ENCODE measurements at places on chromosomes 2 and 18. TPM values are rescaled to one million over a fixed set of nuclear protein-coding genes. Genes with fewer than 3 reads are reported as not detected.

- no peak for DNase-seq
- no peaks in the 10 kb centered on the region for H3K36me3 ChIP-seq
- no peak overlapping the region for H3K4me3 ChIP-seq
- no peaks in the 10 kb centered on the region for H3K4me1 ChIP-seq
These were observed 436.4 kb downstream of the DCDC2C start for GRCh38 chr2:4139731-4140130.

DNA sequence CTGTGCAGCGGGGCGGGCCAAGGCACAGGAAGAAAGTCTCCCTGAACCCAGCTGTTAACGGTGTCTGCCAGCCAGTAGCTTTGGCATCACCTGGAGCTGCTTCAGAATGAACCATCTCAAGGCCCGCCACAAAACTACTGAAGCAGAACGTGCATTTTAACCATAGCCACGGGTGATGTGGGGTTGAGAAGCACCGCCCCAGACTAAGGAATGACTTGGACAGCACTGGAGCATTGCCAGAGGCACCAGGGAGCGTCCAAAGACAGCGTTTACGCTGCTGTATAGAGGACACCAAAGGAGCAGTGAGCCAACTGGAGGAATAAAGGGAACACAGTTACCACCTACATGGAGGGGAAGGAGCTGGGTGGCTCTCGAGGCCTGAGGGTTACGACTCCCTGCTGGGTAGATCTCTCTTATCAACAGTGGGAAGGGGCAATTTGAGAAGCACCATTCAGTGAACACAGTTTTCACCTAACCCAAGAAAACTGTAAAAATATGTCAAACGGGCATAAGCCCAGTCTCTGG, 28.4 kb upstream of the LONRF2 start:
- H3K4me1 ChIP-seq: no peaks in the 10 kb centered on the region
- no peak overlapping the region for H3K27ac ChIP-seq
- H3K4me3 ChIP-seq: no peak overlapping the region
- H3K27me3 ChIP-seq: no peaks in the 10 kb centered on the region
- no peaks in the 10 kb centered on the region for H3K36me3 ChIP-seq

GRCh38 chr2:197179744-197180498, 130.7 kb downstream of the ANKRD44 start:
- DNase-seq: no peak
- H3K4me1 ChIP-seq: no peaks in the 10 kb centered on the region
- no peak overlapping the region for H3K4me3 ChIP-seq

DNA sequence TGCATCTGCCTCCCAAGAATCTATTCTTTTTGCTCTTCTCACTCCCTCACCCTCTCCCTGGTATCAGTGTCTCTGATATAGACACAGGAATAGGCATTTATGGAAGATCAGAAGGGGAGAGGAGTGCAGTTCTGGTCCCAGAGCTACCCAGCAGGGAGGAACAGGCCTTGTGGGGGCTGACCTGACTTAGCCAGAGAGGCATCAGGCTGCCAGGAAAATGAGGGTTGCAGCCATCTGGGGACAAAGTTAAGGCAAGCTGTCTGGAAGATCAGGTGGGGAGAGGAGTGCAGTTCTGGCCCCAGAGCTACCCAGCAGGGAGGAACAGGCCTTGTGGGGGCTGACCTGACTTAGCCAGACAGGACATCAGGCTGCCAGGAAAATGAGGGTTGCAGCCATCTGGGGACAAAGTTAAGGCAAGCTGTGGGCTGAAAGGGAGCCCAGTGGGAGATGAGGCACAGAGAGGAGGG, 69.9 kb upstream of the HK2 start:
- DNase-seq: no peak
- no peaks in the 10 kb centered on the region for H3K36me3 ChIP-seq
- H3K27ac ChIP-seq: no peak overlapping the region
- H3K4me1 ChIP-seq: no peaks in the 10 kb centered on the region
- H3K27me3 ChIP-seq: no peaks in the 10 kb centered on the region

DNA sequence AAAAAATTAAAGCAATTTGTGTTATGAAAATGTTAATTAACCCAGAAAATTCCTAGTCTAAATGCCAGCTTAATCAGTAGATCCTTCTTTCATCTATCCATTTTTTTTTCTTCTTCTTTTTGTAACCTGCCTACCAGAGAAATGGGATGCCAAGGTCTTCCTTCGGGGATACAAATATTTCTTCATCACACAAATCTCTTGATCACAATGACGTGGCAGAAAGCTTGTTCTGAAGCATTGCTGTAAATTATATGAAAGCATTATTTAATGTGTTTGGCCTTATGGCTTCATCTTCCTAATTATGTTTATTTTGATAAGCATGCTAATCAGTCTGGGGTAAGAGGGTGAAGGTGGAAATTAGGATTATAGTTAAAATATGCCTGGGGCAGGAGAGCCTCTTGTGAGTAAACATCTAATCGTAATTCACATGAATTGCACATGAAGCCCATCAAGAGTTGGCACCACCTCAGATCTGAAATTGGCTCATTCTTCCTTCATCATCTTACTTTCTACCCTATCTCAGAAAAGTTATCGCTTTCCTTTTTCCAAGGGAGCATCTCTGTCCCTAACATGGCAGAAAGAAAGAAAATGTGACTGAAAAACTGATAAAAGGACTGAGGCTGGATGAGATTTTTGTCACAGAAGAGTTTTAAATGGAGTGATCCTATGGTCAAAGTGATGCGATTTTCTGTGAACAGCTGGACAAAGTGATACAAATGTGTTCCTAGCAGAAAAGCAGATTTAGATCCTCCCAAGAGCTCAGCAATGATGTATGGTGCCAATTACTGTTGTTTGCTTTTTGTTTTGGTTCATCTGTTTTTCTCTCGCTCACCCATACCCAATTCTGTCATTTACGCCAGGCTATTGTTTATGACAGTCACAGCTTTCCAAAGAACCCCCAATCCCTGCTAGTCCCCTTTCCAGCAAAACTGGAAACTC, 76.9 kb upstream of the PMAIP1 start:
- no peak overlapping the region for H3K27ac ChIP-seq
- H3K4me3 ChIP-seq: no peak overlapping the region
- H3K36me3 ChIP-seq: no peaks in the 10 kb centered on the region
- H3K4me1 ChIP-seq: no peaks in the 10 kb centered on the region
- DNase-seq: no peak

GRCh38 chr18:3329471-3329870, 67.5 kb downstream of the MYL12B start:
- no peak overlapping the region for H3K27ac ChIP-seq
- no peaks in the 10 kb centered on the region for H3K27me3 ChIP-seq
- H3K4me3 ChIP-seq: no peak overlapping the region
- H3K4me1 ChIP-seq: no peaks in the 10 kb centered on the region

DNA sequence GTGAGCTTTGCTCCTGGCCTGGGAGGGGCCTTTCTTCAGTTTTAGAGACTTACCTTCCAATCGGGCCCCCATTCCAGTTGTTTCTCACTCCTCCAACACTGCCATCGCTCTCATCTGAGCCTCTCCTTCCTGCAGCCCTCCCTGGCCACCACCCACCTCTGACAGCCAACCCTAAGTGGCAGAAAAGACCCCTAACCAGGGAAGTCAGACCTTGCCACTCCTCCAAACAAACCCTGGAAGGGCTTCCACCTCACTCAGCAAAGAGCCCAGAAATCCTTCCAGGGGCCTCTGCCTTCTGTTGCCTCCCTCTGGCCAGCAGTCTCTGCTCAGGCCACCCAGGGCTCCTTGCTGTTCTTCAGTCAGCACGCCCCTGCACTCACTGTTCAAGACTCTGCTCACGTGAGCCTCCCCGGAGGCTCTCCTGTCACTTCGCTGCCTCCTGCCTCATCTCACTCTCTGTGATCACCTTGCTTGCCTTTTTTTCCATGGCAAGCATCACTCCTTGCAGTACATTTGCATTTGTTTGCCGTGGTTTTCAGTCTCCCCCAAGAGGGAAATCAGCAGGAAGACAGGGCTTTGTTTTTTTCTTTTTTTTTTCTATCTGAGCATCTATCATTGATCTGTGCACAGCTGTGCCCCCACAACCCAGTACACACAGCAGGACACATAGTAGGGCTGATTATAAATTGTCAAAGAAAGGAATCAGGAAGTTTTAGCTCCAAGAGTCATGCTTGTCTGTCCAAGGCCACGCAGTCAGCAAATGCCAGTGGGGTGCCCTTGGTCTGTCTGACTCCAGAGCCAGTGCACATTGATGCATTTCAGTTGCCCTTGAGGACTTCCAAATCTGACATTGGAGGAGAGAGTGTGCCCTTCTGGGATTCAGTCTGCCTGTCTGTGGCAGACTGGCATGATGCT, 83.9 kb downstream of the INHBB start:
- no peak overlapping the region for H3K27ac ChIP-seq
- H3K4me1 ChIP-seq: no peaks in the 10 kb centered on the region
- H3K4me3 ChIP-seq: no peak overlapping the region
- H3K27me3 ChIP-seq: no peaks in the 10 kb centered on the region
- no peaks in the 10 kb centered on the region for H3K36me3 ChIP-seq
- DNase-seq: no peak

The ZNF519 gene
- total RNA-seq: 7.9 TPM

The ABCG8 gene
- total RNA-seq: 0.15 TPM

- DNase-seq: no peak
- H3K36me3 ChIP-seq: no peaks in the 10 kb centered on the region
- no peak overlapping the region for H3K4me3 ChIP-seq
- H3K27ac ChIP-seq: no peak overlapping the region
These were observed 35.6 kb downstream of the EHBP1 start for GRCh38 chr2:62741127-62741526.

GRCh38 chr2:176819306-176819705, 393.3 kb upstream of the HNRNPA3 start:
- H3K4me3 ChIP-seq: no peak overlapping the region
- no peaks in the 10 kb centered on the region for H3K36me3 ChIP-seq
- H3K27ac ChIP-seq: no peak overlapping the region
- no peaks in the 10 kb centered on the region for H3K27me3 ChIP-seq

DNA sequence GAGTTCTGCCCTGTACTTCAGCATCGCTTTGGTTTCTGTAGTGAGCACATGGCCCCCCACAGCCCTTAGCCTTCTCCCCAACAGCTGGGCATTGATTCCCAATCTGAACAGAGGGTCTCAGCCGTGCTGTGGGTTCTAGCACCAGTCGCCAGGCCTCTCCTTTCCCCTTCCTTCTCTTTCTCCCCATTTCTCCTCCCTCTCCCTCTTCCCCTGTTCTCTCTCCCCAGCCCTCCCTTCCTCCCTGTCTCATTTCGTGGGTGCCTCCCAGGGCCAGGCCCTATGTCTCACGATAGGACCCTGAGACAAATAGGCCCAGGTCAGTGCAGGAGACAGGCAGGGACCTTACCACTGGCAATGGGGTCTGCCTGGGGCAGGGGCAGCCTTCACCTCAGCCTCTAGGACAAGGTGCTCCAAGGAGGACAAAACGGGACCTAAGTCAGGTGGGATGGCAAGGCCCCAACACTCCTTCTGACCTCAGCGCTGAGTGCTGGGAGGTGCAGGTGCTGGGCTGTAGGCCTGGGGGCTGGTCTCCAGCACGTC, 143.4 kb upstream of the GPC1 start:
- no peak overlapping the region for H3K4me3 ChIP-seq
- H3K36me3 ChIP-seq: no peaks in the 10 kb centered on the region
- H3K4me1 ChIP-seq: no peaks in the 10 kb centered on the region
- no peak overlapping the region for H3K27ac ChIP-seq

- H3K27ac ChIP-seq: no peak overlapping the region
- H3K27me3 ChIP-seq: no peaks in the 10 kb centered on the region
- no peak overlapping the region for H3K4me3 ChIP-seq
- H3K4me1 ChIP-seq: no peaks in the 10 kb centered on the region
These were observed 121.3 kb upstream of the NRXN1 start for GRCh38 chr2:51153236-51153635.

The MEIS1 gene
- total RNA-seq: 37.9 TPM

DNA sequence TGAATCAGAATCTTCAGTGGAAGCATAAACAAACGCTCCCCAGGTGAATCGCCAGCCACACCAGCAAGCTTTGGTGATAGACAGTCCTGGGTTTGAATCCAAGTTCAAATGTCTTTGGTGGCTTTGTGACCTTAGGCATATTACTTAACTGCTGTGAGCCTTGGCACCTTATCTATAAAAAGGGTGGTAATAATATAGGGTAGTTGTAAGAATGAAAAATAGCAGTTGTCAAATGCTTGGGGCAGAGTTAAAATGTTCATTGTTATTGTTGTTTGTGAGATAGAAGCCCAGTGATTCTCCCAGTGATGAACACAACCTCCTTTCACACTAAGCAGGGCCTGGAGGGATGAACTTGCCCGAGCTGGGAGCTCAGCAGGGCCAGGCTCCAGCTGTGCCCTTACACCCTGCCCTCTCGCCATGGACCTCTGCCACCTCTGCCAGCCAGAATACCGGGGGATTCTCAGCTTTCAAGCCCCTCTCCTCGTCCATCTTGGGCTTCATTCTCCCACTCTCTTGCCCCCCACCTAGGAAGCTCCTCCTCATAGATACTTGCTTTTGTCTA, 6.1 kb upstream of the TMBIM1 start:
- peak overlapping the region; percentile 88 for H3K27ac ChIP-seq
- DNase-seq: no peak
- peaks cover 10% of the 10 kb centered on the region for H3K4me1 ChIP-seq
- H3K36me3 ChIP-seq: no peaks in the 10 kb centered on the region
- no peaks in the 10 kb centered on the region for H3K27me3 ChIP-seq

DNA sequence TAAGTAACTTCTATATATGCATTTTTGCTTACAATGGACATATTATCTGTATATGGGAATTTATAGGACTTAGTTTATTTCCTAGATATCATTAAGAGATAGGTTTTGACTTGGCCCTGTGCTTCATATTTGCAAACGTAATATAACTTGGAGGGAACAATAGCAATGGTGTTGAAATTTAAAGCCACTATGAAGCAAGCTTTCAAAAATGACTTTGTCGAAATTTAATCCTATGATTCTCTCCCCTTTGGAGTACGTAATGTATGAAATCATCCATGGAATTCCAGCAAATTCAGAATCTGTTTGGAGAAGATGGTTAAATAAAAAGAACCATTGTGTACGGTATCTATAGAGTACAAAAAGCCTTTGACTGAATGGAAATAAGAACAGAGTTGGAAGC, 486.3 kb downstream of the ARHGAP15 start:
- DNase-seq: no peak
- H3K4me3 ChIP-seq: no peak overlapping the region
- H3K27ac ChIP-seq: no peak overlapping the region
- H3K4me1 ChIP-seq: no peaks in the 10 kb centered on the region
- H3K36me3 ChIP-seq: no peaks in the 10 kb centered on the region
- H3K27me3 ChIP-seq: no peaks in the 10 kb centered on the region

DNA sequence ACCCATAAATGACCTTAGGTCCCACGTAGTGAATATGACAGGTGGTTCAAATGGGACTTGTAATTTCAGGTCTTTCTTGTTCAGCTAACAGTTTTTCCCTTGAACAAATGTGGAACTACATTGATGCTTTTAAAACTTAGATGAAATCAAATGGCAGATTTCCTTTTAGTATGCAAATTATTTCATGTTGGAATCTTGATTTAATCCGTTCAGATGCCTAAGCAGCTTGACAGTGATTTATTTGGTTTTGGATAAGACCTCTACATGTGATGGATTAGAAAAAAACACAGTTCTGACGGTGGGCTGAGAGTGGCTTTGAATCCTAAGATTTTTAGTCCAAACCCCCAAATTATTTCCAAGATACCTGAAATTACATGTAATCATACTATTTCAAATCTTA, 16.9 kb downstream of the SCYGR4 start:
- H3K27ac ChIP-seq: no peak overlapping the region
- H3K36me3 ChIP-seq: no peaks in the 10 kb centered on the region
- no peak for DNase-seq
- H3K27me3 ChIP-seq: no peaks in the 10 kb centered on the region

GRCh38 chr2:26786207-26787028, 562 bp downstream of the CENPA start:
- no peak for DNase-seq
- no peaks in the 10 kb centered on the region for H3K4me1 ChIP-seq
- H3K4me3 ChIP-seq: peak overlapping the region; percentile 77
- no peaks in the 10 kb centered on the region for H3K36me3 ChIP-seq

All from breast epithelium (tissue), 4 donors.